ENCODE measurements at places on chromosomes 6 and 20.
A peak's percentile ranks its signal among the peaks of the same experiment; 100 is the strongest.

- DNase-seq: no peak
These were observed 227.9 kb downstream of the FRK start for GRCh38 chr6:115832786-115833185.

- no peak for DNase-seq
These were observed 14.5 kb upstream of the SEC63 start for GRCh38 chr6:107972413-107973096.

GRCh38 chr20:63501818-63502670 is 3.2 kb upstream of the EEF1A2 start:
- DNase-seq: peak; percentile 63

DNA sequence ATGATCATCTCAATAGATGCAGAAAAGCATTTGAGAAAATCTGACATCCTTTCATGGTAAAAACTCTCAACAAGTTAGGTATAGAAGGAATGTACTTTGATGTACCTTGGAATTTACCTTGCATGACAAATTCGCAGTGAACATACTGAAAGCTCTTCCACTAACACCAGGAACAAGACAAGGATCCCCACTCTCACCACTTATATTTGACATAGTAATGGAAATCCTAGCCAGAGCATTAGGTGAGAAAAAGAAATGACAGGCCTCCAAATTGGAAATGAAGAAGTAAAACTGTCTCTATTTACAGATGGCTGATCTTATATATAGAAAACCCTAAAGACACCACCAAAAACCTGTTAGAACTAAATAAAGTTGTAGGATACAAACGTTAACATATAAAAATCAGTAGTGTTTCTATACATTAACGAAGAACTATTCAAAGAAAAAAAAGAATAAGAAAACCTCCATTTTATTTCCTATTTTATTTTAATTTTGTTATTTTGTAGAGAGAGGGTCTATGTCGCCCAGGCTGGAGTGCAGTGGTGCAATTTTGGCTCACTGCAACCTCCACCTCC is 26.9 kb downstream of the PCNA start:
- DNase-seq: no peak

GRCh38 chr6:113560908-113561307 is 296.2 kb upstream of the MARCKS start:
- DNase-seq: no peak

DNA sequence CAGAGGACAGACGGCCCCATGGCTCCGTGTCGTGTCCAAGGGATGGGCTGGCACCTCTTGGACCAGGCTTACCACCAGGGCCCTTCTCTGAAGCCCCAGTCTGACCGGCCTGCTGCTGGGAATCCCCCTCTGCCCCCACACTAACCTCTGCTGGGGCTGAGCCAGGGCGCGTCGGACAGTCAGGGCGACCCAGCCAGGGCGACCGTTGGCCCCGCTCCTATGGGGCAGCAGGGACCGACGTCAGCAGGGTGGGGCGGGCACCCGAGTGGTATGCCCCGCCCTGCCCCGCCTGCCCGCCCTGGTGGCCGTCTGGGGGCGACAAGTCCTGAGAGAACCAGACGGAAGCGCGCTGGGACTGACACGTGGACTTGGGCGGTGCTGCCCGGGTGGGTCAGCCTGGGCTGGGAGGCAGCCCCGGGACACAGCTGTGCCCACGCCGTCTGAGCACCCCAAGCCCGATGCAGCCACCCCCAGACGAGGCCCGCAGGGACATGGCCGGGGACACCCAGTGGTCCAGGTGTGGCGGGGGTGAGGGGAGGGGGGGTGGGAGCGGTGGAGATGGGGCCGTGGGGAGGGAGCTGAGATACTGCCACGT is at the start of gene SLC17A9:
TSS of gene SLC17A9 (plus strand) at position 337 of the 595 bp plus-strand sequence. CDS start at position 459, 122 bp downstream.
- no peak for DNase-seq

Measured in NCI-H774 (cell line).